ENCODE measurements at places on chromosomes 1 and 21.

GRCh38 chr1:11458811-11459275 lies 20.1 kb upstream of the DISP3 start:
- DNase-seq: no peak

DNA sequence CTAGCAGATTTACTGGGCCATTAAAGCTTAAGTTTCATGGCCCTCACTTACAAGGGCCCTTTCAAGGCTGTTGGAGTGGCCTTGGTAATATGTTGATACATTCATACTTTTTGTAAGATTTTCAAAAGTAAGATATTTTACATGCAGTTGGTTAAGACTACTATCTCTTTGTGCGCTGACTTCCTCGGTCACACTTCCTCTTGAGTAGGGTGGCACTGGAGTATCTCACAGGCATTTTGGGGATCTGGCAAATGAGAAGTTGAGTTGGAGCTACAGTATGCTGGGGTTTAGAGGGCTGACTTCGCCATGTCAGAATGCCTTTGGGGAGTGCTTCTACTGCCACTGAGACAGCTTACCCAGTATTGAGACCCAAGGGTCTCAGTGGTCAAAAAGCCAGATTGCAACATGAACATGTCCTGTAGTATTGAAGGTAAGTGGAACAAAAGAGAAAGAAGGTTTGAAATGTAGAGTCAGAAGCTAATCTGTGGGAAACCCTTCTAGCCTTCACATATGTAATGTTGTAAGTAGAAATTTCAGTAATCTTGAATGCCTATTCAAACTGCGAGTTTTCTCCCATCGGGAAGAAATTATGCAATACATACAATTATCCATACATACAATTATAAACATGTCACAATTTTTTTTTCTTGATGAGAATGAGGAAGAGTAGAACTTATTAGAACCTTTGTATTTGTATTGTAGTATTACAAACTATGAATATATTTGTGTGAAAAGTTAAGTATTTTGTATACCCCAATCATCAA lies 32.3 kb upstream of the RALGPS2 start:
- DNase-seq: no peak

- DNase-seq: no peak
These were observed 22.8 kb downstream of the ERG start for GRCh38 chr21:38475519-38475918.

DNA sequence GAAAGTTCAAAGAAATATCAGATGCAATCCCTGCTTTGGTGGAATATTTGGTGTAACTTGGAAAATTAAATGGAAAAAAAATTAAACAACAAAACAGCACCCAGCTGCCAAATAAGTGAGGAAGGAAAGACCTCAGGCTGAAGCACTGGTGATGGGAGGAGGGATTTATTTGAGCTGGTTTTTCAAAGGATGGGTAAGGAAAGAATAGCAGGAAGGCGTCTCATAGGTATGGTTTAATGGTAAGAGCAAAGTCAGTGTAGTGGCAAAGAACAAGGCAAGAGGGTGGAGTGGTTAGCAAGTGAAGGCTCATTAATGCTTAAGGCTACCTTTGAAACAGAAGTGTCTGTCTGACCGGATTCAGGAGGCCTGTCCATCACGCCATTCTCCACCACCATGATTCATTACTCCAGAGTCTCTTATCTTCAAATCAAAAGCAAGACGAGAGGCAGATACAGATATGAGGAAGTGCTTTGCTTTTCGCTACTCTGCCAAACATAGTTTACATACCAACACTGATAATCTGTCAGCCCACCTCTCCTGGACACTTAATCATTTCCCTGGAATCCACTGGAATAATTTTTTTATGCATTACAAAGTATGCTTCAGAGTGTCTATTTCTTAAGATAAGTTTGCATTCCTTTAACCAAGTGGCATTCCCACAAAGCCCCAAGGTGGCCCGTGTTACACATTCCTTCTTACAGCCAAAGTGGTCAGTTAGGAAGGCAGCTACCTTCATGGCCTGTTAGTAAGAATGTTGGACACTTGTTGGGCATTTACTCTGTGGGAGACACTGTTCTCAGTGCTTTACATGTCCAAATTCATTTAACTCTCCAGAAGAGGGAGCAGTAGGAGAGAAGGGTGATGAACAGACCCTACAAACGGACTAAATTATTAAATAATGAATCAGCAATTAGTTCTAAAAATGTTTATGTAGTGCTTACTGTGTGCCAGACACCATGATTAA lies 146.6 kb downstream of the ROR1 start:
- peak; percentile 99 for DNase-seq

DNA sequence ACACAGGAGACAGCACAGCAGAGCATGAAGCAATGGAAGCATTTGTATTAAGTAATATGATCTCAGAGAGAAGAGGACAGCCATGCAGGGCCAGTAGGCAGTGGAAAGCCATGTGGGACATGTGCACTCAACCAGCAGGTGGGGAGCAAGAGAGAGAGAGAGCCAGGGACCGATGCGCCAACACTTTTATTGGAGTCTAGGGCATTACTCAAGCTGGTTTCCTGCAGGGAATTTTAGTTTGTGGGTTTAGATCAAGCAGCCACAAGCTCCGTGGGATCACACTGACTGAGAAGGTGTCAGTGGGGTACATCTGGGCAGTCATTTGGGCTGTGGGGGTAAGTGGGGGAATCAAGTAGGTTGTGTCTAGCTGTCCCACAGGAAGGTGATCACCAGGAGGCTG lies 137.1 kb downstream of the PCBP3 start:
- no peak for DNase-seq

- peak; percentile 35 for DNase-seq
These were observed 21.2 kb upstream of the PLA2G2C start for GRCh38 chr1:20207546-20207945.

DNA sequence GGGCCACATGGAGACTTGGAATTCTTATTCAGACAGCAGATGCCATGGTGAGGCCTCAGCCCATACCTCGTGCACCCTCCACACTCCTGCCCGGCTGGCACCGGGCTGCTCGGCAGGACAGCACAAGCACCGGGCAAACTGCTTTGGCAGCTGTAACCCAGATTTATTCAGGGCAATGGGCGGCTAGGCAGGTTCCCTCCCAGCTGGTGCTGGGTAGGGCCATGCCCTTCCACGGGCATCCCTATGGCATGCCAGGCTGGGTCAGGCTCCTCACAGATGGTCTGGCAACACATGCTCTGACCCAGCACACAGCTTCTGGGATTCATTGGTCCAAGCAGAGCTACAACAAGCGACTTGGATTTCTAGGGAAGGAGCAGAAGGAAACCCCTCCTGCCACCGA lies 53.4 kb downstream of the ATP1A1 start:
- no peak for DNase-seq

GRCh38 chr1:41222496-41222895 lies 19.6 kb downstream of the SCMH1 start:
- peak; percentile 25 for DNase-seq

DNA sequence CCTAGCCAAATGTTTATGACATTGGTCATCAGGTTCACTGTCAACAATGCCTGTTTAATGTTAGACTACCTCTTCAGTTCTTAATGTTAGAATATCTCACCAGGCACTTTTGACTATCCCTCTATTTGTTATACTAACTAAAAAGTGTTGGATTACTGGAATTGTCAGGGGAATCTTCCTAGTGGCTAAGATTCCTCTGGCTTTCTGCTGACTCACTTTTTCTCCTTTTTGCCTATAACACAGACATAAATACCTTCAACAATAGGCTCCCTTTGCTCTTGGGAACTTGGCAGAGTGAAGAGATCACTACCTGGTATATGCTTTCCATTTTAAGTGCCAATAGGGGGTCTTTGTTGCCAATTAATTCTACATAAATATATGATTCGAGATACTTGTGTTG lies 68.5 kb downstream of the TMEM200B start:
- peak; percentile 17 for DNase-seq

DNA sequence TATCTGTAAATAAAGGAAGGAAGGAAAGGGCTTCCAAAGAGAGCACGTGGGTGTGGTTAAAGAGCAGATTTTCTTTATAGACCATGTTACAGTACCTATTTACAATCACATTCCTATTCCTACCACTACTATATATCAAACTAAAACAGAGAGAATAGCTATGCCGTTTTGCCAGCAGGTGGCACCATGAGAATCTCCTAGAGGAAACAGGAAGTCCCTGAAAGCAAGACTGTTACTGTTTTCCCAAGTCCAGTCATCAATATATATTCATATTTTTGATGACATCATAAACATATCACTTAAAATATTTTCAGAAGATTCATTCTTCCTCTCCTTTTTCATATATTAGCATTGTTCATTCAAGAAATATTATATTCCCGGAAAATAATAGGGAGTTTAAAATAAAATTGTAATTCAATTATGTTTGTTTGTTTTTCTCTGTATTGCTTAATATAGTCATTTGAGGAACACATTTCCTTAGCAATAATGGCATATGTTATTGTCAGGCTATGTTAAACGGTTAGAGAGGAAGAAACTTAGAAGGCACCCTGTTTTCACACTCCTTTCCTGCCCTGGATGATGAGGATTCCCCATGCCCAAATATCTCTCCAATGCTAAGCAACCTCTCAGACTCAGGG lies 6.6 kb downstream of the CCDC190 start:
- DNase-seq: peak; percentile 84

DNA sequence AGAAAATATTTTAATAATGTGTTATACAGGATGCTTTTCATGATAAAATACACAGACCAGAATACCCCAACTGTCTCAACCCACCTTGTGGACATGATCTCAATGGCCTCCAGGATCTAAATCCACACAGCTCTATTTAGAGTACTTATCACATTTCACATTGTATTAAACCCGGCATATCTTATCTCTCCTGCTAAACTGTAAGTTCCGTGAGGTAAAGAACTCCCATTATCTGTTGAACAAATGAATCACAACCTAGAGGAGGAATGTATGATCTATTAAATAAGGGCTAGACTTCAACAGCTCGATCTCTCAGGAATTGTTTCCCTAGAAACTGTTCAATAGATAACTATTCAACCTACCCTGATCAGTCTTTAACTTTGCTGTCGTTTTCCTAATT lies 6.9 kb downstream of the ETV3 start:
- DNase-seq: no peak

GRCh38 chr1:3012456-3013291 lies 8.6 kb upstream of the ACTRT2 start:
- no peak for DNase-seq

GRCh38 chr21:33403786-33404585 lies 773 bp downstream of the IFNGR2 start:
- peak; percentile 58 for DNase-seq

DNA sequence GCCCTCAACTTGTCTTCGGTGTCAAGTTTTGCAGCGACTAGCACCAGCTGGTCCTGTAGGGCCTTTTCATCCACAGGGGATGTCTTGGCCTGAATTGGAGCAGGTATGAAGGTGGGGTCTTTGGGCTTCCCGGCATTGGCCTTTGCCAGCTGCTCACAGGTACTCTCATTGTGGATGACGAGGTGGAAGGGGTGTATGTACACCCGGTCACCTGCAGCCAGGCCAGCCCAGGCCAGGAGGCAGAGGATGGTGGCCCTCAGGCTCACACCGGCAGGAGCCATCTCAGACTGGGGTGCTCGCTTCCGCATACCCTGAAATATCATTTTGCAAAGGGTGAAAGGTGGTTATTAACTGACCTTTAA lies 3.4 kb downstream of the AGT start:
- DNase-seq: no peak

GRCh38 chr1:173222149-173223030 lies 15.3 kb upstream of the TNFSF4 start:
- no peak for DNase-seq

DNA sequence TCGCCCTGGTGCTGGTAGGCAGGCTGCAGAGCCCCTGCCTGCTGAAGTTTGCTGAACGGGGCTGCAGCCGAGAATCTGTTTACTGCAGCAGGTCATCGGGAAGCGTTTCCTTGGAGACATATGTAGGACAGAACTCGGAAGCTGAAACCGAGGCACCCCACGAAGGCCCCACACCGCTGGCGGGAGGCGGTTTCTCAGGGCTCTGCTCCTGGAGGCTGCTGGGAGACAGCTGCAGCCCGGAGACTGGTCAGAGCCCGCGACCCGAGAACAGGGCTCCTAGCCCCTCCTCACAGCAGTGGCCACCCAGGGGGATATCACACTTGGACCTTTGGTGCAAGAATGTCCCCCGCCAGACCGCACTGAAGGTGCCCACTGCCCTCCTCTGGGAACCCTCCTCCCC lies 12.7 kb upstream of the PLCH2 start:
- peak; percentile 34 for DNase-seq
